ENCODE measurements at places on chromosomes 5 and 9. TPM values are rescaled to one million over a fixed set of nuclear protein-coding genes. Genes with fewer than 3 reads are reported as not detected.

PTGDS gene
- 33.0 TPM for total RNA-seq

GNE gene
- 18.1 TPM for total RNA-seq

SUB1 gene
- total RNA-seq = 104 TPM

GABRA1 gene
- total RNA-seq = not detected

CORO2A gene
- 0.15 TPM for total RNA-seq

MUSK gene
- total RNA-seq = not detected

KLF4 gene
- total RNA-seq = 4.4 TPM

LMX1B gene
- not detected for total RNA-seq

PPP3R2 gene
- not detected for total RNA-seq

FAM221B gene
- total RNA-seq = not detected

ADGRD2 gene
- not detected for total RNA-seq

DDX4 gene
- total RNA-seq = not detected

STOML2 gene
- total RNA-seq = 154 TPM

CDKN2B-AS1 gene
- total RNA-seq = 2.7 TPM

DAPK1 gene
- 43.5 TPM for total RNA-seq

PCAT7 gene
- 0.23 TPM for total RNA-seq

KIF12 gene
- total RNA-seq = under 0.01 TPM

GBGT1 gene
- total RNA-seq = 7.7 TPM

NR5A1 gene
- not detected for total RNA-seq

FOXI1 gene
- total RNA-seq = not detected

PHYHD1 gene
- 6.1 TPM for total RNA-seq

WNK2 gene
- total RNA-seq = under 0.01 TPM

SPEF2 gene
- total RNA-seq = 1.1 TPM

NIPSNAP3A gene
- 67.3 TPM for total RNA-seq

MRPS30 gene
- total RNA-seq = 40.0 TPM

All from smooth muscle cell of the coronary artery (primary cell).